ENCODE measurements at places on chromosomes 3 and 15. TPM values are rescaled to one million over a fixed set of nuclear protein-coding genes. Genes with fewer than 3 reads are reported as not detected.

DNA sequence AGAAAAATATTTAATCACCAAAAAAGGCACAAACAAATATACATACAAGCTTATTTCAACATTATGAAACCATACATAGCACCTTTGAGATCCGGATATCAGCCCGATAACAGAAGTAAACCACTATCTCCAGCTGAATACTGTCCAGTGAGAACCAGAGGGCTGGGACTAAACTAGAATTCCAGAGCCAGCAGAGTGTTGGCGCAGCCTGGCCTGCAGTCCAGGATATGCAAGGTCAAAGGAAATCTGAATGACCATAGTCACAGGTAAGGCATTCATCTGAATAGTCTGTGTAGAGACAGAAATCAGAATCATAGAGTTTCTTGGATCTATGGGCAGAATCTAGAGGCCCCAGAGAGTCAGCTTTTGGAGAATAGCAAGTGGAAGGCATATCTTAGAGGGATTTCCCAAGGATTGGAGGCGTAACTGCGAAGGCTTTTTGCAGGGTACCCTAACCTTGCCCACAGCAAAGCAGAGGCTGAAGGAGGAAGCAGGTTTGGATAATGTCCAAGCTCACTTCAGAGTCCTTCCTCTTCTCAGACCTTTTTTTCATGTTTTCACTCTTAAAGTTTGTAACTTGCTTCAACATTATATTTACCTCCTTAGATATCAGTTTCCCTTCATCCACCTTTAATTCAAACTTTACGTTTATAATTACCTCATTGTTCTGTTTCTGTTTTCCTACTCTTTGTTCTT, 32.5 kb upstream of the TP63 start:
- DNase-seq: no peak

GRCh38 chr3:25536521-25537391, 108.7 kb downstream of the RARB start:
- DNase-seq: peak; percentile 55

TM4SF18 gene
- polyA plus RNA-seq: 37.3 TPM

ADGRG7 gene
- 0.20 TPM for polyA plus RNA-seq

SEMA3B gene
- polyA plus RNA-seq: 96.9 TPM

GRCh38 chr3:95044101-95044500, 981.2 kb downstream of the NSUN3 start:
- DNase-seq: no peak

DNA sequence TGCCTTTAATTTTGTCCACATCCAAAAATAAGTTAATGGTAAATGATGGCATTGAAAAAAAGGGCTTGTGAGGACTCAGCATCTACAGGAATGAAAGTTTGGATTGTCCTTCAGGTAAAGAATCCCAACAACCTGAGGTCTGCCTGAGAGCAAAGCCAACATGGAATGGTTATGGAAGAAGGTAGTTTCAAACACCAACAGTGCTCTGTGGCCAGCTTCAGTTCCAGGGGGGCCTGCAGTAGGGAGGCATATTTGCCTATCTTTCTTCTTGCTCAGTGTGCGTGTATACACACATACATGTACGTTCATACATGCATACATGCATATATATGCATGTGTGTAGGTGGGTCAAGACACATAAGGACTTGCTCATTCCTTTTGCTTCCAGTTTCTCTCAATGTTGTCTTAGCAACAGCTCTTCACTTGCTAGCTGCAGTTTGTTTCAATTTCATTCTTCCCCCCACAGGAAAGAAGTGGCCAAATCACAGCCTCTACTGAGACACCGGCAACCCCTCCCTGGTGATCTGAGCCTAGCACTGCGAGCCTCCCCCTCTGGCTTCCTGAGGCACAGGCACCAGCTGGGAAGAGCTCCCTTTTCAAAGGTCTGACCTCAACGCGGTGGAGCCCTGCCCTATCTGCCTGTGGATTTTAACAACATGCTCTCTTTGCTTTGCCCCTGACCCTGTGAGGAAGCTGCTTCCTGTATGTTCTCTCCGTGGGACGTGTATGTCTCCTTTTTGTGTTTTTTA, 146.2 kb downstream of the KLF13 start:
- DNase-seq: peak; percentile 51

SCN11A gene
- polyA plus RNA-seq: 1.4 TPM

TMEM202 gene
- polyA plus RNA-seq: not detected

DNA sequence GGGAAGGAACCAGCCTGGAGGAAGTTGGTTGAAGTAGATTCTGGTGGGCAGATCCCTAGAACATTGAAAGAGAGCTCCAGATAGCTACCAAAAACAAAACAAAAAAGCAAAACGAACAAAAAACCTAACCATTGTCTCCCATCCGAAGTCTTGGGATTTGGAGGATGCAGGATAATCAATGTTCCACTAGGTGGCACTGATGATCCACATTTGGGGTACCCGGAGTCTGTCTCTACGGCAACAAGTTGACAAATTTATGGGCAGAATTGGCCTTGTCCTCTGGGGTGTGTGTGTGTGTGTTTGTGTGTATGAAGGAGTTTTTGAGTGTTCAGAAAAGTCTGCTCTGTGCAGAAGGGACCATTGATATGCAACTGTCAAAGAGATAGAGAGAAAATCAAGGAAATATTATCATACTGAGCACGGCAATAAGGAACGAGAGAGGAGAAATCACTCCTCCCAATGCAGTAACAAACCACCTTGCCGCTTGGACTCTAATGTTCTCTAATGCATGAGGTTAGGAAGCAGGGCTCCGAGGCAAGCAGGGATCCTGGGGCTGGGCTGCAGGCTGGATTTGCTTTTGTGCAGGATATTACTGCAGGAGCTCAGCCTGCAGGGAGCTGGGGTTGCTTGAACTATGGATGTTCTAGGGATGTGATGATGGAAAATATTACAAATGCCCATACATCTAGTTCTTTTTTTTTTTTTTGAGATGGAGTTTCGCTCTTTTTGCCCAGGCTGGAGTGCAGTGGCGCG, 59.8 kb upstream of the KLHL25 start:
- no peak for DNase-seq

DNA sequence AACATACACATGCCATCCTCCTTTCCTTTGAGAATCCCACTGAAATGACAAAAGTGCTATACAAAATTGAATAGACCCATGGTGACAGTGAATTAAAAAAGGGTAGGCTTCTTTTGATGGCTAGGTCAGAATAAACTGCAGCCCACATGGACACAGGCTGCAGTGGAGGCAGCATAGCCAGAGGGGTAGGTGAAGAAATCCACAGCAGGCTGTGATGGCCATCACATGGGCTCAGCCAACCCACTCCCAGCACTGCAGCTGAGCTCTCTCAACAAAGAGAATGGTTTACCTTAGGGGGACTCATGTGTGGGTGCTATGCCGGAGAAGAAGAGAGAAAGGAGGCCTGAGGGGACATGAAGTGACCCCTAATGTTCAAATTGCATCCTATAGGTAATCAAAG, 331.1 kb downstream of the CHST2 start:
- no peak for DNase-seq

DNA sequence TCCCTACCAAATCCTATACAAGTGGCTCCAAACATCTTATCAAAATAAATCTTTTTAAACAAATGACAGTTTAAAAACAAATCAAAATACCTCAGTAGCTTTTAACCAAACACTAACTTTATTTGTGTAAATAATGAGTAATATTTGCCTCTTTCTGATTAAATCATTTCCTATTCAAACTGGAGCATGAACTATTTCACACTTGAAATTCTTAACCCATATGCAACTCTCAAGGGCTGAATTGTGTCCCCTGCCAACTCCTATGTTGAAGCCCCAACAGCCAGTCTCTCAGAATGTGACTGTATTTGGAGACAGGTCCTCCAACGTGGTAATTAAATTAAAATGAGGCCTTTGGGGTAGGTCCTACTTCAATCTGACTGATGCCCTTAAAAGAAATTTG, 55.9 kb upstream of the MCTP2 start:
- no peak for DNase-seq

DOCK3 gene
- 1.8 TPM for polyA plus RNA-seq

MKRN2OS gene
- polyA plus RNA-seq: 1.7 TPM

DNA sequence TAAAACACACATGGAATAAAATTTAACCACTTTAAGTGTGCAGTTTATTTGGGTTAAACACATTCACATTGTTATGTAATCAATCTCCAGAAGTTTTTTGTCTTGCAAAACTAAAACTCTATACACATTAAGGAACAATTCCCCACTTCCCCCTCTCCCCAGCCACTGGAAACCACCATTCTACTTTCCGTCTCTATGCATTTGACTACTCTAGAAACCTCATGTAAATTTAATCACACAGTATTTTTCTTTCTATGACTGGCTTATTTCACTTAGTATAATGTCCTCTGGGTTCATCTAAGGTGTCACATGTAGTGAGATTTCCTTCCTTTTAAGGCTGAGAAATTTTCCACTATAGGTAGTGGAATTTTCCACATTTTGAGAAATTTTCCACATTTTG, 568.7 kb upstream of the UBE2E2 start:
- no peak for DNase-seq

GRCh38 chr3:189659571-189659970, 28.4 kb downstream of the TP63 start:
- DNase-seq: no peak

DNA sequence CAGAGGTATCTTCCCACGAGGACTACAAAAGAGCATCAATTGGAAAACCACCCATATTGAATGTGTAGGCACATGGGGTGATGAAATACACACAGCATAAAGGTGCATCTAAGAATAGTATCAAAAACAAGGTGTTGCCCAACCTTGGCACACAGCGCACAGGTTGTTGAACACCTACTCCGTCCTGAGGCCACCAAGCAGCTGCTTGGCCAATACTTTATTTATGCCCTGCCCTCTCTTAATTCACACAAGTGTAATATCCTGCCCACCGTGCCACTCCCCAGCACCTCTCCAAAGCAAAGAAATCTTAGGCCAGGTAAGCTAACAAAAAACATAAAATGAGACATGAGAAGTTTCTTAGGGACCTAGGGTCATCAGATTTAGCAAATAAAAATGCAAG, 31.2 kb downstream of the WWTR1 start:
- DNase-seq: no peak

GRCh38 chr3:40299721-40300335, 9.7 kb upstream of the EIF1B start:
- no peak for DNase-seq
